GM18507 (cell line): ENCODE measurements at places on chromosomes 5 and 9.

DNA sequence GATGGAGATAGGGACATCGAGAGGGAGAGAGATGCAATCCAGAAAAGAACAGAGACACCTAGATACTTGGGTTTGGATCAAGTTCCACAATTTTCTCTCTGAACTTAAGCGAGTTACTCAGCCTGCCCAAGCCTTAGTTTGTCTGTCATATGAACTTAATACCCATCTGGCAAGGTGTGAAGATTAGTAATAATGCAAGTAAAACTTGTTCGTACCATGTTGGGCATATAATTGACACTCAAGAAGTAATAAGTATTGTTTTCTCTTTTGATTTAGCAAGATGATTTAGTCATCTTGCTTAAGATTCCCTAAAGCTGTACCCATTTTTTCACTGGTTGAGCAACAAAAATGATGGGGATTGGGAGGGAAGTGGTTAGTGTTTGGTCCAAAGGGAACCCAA lies 7.5 kb downstream of the RABGAP1 start:
- no peak for DNase-seq

DNA sequence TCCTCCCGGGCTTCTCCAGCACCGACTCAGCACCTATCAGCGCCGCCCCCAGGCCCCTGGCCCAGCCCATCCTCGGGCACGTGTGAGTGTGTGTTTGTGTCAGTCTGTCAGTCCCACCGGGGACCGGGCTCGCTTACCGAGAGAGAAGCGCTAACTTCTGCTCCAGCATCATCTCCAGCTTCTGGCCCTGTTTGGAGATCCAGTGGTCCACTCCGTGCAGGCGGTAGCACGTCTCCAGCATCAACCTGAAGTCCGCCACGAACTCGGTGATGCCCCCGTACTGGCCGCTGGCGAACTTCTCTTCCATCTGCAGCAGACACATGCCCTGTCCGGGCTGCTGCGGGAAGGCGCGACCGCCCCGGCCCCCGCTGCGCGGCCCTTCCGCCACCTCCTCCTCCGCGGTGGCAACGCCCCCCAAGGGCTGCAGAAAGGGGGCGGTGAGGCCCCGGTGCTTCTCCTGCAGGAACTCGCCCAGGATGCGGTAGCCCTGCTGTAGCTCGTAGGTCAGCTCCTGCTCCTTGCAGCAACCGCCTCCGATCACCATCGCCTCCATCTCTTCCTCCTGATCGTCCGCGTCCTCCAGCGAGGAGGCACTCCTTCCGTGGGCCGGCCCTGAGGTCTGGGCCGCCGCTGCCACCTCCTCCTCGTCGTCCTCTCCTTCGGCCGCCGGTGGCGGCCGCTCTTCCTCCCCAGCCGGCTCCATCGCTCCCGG lies 8.2 kb downstream of the RANBP6 start:
- DNase-seq, result peak; percentile 64

DNA sequence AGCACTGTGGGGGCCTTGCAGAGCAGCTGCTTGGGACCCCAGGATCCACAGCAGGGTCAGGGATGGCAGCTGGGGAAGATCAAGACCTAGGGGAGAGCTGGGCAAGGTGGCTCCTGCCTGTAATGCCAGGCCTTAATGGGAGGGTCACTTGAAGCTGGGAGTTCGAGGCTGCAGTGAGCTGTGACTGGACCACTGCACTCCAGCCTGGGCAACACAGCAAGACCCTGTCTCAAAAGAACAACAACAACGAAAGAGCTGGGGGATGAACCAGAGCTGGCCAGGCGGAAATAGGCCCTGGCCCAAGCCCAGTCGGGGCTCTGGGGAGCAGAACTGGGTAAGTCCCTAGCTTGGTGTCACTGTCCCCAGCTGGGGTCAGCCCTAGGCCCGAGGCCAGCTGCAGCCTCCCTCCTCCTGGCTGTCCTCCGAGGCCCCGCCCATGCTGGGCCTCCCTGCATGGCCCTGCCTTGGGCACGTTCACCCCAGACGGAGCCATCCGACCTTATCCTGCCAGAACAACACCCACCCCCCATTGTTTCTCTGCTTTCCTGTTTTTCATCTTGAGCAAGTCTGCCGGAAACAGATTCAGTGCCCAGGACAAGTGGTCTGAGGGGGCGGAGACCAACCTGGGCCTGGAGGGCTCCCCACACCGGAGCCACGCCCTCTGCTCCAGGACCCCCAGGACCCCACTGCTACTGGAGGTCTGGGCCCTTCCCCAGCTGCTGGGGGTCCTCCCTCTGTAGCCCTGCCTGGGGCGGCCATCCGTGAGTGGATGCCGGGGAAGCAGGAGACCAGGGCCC lies 1.9 kb downstream of the DIPK1B start:
- no peak for DNase-seq

DNA sequence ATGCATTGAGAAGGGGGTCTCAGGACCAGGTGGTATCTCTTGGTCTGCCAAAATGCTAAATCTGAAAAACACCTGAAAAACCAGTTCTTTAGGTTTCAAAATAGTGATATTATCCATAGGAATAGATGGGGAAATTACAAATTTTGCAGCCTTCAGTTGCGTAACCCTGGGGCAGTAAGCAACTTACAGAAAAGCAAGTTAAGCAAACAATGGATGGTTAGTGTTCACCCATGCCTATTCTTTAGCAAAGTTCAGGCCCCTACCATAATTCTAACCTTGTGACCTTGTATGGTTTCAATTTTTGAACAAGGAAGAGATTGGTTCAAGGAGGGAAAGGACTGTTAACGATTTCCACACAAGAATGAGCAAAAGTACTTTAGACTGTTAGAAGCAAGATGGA lies 24.5 kb downstream of the GLRX start:
- no peak for DNase-seq

DNA sequence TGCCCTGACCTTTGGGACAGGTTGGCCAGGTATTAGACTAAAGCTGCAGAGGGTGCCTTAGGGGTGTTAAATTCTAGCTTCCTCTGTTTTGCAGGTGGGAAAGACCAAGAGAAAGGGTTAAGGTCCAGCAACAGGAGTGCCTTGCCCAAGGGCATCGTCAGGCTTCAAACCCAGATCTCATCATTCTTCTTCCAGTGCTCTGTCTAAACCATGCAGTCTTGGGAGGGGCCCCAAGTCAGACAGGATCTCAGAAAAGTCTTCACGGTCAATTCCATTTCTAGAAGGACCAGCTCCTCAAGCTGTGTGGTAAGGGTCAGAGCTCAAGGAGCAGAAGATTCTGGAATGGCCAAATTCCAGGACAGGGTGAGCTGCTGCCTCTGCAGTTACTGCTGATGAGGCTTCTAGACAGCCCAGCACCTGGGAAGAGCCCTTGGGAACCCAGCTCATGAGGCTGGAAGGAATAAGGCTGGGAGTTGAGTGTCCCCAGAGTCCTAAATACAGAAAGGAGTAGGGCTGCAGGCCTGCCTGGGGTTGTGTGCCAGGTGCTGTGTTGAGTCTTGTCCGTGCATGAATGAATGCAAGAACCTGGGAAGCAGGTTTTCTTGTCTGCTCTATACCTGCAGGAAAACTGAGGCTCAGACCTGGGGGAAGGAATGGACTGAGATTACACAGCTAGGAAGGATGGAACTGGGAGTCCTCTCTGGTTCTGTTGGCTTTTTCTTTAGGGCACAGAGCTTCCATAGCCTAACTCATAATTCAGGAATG lies 69.3 kb downstream of the WWC1 start:
- DNase-seq, result no peak

GRCh38 chr5:61349935-61350334 lies 17.9 kb downstream of the ZSWIM6 start:
- no peak for DNase-seq

DNA sequence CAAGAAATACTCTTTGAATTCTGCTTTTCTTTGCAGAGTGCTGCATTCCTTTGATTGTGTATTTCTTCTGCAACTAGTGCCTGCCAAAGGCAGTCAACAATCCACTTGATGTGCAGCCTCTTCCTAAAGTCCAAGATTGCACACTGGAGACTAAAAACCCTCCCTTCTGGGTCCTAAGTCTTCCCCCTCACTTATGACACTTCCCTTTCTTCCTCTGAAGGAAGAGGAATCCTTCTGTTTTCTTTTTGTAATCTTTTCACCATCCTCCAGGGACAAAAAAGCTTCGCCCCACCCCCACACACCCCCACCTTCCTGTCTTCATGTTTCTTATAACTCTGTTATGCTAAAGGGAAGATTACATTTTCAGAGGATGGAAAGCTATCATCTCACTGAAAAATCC lies 39.9 kb downstream of the WDR36 start:
- DNase-seq, result no peak

- DNase-seq, result no peak
These were observed 49.8 kb upstream of the FCN1 start for GRCh38 chr9:134967547-134967930.

DNA sequence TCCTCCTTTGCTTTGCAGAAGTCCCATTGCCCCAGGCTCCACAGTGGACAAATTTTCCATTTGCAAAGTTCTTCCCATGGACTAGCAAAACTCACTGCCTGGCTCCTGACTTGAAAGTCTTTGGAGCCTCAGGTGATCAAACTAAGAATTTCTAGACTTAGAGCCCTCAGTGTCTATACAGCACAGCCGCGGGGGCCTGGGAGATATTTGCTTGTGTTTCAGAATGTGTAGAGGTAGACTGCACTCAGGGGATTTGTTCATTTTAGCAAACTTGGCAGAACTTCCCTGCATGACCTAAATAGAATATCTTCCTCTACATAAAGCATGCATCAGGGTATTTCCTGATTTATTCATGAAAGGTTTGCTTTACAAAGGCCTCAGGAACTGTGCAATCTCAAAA lies 384.2 kb upstream of the ZNF462 start:
- no peak for DNase-seq

DNA sequence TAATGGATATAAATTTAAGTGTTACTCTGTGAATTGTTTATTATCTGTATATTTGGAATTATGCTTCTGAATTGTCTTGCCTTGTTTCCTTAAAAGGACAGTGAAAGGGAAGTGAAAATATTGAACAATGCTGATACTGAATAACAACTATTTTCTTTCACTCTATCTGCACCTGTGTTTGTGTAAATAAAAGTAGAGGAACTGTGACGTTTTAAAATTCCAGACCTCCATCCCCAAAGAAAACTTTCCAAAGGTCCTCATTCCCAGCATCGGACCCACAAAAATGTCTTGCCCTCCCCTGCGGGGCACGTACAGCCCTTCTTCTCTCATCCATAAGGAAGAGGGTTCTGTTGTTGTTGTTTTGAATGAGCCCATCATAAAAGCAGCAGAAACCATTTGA lies 100.0 kb downstream of the NLN start:
- no peak for DNase-seq

DNA sequence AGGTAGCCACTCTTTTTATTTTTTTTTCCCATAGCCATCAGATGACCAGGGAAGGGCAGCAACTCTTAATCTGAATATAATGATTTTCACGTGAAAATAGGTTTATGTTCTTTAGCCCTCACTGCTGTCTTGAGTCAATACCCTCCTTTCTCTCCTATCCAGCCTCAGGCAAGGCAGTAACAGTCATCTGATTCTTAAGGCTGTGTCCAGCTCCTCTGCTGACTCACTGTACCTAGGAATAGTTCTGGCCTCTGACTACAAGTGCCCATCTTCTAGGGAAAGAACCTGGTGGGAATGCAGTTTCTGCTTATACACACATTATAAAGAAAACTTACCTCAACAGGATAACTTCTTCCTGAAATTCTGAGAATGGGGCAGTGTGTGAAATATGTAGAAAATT lies 30.7 kb downstream of the DHX29 start:
- DNase-seq, result no peak

- no peak for DNase-seq
These were observed 97.6 kb downstream of the BARX1 start for GRCh38 chr9:93857528-93857927.

DNA sequence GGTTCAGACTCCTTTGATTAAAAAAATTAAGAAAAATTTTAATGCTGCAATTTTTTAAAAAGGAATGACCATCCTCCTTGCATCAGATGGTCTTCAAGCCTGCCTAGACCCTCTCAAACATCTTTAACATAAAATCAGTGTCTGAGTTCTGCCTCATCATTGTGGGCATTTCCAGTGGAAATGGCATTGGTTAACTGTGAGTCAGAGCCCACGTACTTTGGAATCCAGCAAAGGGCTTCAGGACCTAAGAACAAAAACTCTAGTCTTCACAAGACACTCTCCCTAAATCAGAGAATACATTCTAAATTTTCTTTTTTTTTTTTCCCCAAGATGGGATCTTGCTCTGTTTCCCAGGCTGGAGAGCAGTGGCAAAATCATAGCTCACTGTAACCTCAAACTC lies 9.4 kb upstream of the C5orf15 start:
- no peak for DNase-seq

DNA sequence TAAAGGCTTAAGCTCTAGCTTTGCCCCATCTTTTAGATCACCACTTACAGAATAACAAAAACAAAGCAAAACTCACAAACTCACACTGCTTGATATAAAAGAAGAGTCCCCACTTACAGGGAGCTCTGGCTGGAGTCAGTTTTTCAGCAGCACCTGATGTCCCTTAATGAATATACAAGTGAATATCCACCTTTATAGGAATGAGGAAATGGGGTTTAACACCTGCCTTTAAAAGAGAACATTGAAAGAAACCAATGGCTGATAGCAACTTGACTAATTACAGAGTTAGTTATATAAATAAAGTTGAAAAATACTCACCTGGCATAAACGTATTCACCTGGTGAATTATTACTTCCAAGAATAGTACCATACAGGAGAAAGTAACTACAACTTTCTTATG lies 20.7 kb upstream of the PURA start:
- DNase-seq, result no peak

DNA sequence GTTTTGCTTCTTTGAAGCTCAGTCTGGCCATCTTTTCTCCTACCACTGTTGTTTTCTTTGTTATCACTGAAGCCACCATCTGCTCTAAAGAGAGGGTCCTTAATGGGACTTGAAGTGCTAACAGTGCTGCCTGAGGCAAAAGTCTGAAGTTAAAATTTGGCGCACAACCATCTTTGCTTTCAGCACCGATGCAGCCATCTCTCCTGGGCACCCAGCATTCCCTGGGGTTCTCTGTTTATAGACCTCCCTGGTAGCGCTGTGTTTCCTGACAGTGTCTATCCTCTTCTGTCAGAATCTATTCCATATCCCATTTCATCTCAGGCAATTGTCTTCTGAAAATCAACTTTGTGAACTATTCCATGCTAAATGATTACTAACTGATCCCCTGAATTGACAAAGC lies 491.5 kb upstream of the MPDZ start:
- DNase-seq, result no peak

DNA sequence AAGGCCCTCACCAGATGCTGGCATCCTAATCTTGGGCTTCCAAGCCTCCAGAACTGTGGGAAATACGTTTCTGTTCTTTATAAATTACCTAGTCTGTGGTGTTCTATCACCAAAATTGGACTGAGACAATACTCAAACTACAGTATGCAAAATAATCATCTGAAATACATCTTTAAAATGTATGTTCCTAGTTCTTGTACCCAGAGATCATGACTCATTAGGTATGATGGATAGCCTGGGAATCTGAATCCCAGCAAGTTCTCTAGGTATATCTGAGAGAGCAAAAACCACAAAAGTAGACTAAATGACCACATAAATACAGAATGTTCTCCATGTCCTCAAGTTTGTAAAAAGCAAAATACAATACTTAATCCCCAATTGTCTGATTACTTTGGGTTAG lies 166.3 kb downstream of the YIPF5 start:
- DNase-seq, result no peak

DNA sequence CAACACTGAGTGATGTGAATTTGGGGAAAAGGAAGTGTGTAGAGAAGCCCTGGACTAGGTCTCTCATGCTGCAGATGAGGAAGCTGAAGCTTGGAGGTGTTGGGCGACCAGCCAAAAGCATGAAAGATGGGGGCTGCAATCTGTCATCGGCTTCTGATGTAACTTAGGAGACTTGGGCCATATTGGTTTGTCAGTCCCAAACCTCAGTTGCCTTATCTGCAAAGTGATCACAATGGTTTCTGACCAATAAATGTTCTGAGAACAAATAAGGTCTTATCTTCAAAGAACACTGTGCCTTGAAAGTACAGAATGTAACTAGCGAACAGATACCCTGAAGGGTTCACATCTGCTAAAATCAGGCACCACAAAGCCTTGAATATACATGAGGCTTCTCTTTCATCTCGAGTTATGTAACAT lies 198.4 kb upstream of the NR3C1 start:
- DNase-seq, result no peak
